ENCODE measurements at places on chromosomes 5 and 9.

DNA sequence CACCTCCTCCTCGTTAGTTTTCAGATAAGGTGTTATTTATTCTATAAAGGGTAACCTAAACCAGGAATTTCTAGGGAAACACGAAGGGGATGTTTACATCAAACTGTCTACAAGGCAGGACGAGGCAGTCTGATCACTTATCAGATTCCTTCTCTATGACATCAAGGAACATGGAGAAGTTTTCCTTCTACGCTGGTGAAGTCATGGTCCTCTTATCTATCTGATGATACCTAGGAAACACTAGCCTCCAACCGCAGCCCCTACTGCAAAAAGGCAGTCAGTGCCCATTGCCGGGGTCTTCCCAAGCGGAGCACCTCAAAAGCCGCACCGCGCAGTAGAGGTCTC, 1.5 kb downstream of the MPDZ start:
- no peak for DNase-seq

DNA sequence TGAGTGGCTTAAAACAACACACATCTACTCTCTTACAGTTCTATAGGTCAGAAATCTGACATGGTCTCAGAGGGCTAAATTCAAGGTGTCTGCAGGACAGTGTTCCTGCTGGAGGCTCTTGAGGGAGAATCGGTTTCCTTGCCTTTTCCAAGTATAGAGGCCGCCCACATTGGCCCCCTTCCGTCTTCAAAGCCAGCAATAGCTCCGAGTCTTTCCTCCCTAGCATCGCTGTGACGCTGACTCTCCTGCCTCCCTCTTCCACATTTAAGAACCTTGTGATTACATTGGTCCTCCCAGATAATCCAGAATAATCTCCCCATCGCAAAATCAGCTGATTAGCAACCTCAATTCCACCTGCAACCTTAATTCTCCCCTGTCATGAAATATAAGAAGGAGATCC, 81.3 kb upstream of the IER5L start:
- DNase-seq = no peak

GRCh38 chr9:94286116-94286515, 27.0 kb downstream of the ZNF169 start:
- no peak for DNase-seq

DNA sequence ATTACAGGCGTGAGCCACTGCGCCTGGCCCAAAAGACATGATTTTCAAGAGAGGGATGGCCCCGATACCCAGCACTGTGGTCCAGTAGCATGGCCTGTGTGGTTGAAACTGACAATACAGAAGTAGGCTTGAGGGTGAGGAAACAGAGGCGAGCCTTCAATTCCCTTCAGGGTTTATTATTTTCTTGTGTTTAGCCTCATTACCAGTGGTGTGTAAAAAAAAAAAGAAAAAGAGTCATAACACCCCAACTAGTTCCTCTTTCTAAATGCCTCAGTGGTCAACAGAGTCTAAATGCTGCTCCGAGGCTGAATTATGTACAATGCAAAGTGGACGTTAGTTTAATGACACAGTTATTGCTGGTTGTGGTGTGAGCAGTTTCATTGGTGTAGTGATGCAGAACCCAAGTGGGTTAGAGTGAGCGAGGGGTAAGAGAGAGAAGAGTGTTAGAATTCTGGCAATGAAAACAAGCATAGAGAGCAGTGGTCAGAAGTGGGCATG, 58.8 kb downstream of the SNX30 start:
- DNase-seq = no peak

GRCh38 chr5:103889500-103890209, 327.1 kb upstream of the NUDT12 start:
- DNase-seq = no peak

GRCh38 chr9:93204470-93205043, 20.6 kb downstream of the WNK2 start:
- no peak for DNase-seq

- no peak for DNase-seq
These were observed 377.6 kb downstream of the BRINP1 start for GRCh38 chr9:118991366-118992285.

GRCh38 chr9:131107760-131108159, 11.4 kb downstream of the AIF1L start:
- no peak for DNase-seq

DNA sequence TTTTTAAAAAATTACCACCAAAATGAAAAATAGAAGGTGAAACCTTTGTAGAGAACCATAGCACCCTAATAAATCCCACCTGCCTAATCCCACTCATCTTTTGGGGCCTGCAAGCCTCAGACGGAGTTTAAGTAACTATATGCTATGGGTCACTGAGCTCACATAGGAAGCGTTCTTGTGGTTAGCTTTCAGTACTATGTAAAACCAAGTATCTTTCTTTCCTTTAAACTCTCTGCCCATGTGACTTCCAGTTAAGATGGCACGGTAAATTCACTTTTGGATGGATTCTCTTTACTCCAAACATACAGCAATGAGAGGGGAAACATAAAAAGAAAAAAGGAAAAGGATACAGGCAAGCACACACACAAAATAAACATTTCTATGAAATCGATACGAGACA, 50.9 kb downstream of the FANCC start:
- no peak for DNase-seq

DNA sequence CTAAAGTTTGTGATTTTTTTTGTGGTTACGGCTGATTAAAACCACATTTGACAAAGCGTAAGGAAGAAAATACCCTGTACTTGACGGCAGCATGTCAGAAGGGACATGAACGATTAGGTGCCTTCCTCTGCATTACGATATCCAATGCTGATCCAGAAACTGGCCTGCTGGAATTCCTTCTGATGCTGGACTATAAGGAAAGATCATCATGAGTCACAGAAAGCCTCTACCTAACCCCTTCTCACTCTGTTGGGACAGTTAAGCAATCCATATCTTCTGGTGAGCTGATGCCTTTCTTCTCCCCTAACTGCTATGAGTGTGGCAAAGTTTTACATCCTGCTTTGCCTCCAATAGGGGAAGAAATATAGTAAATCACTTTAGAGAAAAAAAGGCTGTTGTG, 78.4 kb upstream of the PAPPA start:
- DNase-seq = peak; percentile 75

GRCh38 chr5:65967288-65968066, 41.1 kb downstream of the ERBIN start:
- DNase-seq = no peak

DNA sequence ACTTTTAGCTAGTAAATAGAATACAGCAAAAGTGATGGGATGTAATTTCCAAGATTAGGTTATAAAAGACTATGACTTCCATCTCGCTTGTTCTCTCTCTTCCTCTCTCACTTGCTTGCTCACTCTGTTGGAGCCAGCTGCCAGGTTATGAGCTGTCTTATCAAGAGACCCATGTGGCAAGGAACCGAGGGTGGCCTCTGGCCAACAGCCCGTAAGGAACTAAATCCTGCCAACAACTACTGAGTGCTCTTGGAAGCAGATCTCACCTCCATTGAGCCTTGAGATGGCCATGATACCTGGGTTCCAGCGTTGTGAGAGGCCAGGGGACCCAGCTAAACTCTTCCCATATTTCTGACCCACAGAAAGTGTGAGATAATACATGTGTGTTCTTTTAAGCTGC, 636.1 kb downstream of the ACTL7B start:
- no peak for DNase-seq

DNA sequence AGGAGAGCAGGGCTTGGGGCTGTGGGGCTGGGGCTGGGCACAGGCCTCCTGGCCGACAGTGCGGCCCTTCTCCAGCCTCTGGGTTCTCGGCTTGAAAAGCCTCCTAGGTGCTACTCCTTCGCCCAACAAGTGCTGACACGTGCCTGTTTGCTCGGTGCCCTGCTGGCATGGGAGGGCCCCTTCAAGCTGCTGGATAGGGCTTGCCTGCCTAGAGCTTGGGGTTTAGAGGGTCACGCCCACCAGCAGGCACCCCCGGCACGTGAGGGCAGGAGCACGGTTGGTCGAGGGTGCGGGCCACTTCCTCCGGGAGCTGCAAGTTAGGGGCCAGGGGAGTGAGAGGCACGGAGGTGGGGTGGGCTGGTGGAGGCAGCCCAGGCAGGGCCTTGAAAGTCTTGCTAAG, 106.2 kb downstream of the RXRA start:
- DNase-seq = no peak

DNA sequence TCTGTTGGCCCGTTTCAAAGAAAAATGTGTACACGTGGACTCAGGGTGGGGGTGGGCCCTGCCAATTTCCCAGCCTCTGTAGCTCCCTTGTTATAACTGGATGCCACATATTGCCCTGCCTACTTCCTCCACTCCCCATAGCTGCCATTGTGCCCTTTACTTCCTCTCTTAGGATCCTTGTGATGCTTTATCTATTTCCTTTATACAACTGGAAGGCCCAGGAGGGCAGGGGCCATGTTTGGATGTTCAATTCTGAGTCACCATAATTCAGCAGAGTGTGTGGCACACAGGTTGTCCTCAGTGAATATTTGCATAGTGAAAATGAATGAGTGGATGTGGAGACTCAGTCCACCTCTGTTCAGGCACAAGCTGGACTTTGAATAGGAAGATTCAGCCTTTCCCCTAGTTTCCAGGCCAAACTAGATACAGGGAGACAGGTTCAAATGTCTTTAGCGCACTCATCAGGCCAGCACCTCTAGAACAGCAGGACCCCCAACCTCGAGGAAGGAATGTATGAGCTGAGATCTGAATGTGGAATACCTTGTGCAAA, 10.6 kb upstream of the FEM1C start:
- DNase-seq = no peak

GRCh38 chr9:122155796-122156195, 3.8 kb downstream of the NDUFA8 start:
- no peak for DNase-seq

- DNase-seq = peak; percentile 79
These were observed 136.7 kb upstream of the MOCS2 start for GRCh38 chr5:53246042-53246836.

GRCh38 chr5:139651043-139651834, 3.1 kb downstream of the CXXC5 start:
- peak; percentile 56 for DNase-seq

- DNase-seq = peak; percentile 31
These were observed 105.5 kb downstream of the PDE6A start for GRCh38 chr5:149838881-149839739.

DNA sequence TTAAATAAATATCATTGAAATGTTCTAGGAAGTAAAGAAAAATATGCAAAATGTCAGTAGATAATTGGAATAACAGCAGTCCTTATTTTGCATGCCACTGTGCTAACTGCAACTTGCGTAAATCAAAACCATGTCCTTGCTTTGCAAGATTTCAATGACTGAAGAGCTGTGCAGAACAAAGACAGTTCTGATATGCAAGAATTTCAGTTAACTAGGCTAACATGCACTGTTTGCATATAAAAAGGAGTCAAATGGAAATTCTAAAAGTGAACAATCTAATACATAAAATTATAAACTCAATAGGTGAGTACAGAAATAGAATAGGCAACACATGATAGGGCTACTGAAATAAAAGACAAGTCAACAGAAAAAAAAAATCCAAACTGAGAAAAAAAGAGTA, 1844.6 kb upstream of the NUDT12 start:
- DNase-seq = no peak

DNA sequence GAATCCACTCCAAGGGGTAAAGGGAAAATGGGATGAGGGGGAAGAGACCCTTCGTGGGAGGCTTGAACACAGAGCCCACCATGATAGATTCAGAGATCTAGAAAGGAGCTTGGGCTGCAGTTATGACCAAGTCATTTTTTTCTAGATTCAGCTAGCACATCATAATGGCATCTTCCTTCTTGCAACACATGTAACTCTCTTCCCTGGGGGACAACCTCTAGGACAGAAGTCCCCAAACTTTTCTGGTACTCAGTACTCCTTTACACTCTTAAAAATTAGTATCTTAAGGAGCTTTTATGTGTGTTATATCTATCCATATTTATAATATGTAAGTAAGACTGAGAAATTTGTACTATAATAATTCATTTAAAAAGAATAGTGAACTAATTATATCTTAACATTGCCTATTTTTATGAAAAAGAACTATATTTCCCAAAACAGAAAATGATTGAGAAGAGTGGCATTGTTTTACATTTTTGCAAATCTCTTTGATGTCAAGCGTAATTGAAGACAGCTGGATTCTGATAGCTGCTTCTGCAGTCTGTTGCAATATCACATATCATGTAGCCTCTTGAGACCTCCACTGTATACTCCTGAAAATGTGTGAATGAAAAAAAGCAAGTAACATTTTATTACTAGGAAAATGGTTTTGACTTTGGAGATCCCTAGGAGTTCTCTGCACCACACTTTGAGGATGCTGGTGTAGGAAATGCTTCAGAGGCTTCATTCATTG, 875 bp downstream of the ACO1 start:
- DNase-seq = no peak

GRCh38 chr9:95009459-95009858, 283.0 kb downstream of the AOPEP start:
- DNase-seq = no peak

- DNase-seq = peak; percentile 88
These were observed 100.4 kb downstream of the PDE4D start for GRCh38 chr5:59792983-59793585.

- no peak for DNase-seq
These were observed 30.9 kb downstream of the NTNG2 start for GRCh38 chr9:132192728-132193127.

- DNase-seq = no peak
These were observed 66.3 kb upstream of the UNC5A start for GRCh38 chr5:176743868-176744583.

DNA sequence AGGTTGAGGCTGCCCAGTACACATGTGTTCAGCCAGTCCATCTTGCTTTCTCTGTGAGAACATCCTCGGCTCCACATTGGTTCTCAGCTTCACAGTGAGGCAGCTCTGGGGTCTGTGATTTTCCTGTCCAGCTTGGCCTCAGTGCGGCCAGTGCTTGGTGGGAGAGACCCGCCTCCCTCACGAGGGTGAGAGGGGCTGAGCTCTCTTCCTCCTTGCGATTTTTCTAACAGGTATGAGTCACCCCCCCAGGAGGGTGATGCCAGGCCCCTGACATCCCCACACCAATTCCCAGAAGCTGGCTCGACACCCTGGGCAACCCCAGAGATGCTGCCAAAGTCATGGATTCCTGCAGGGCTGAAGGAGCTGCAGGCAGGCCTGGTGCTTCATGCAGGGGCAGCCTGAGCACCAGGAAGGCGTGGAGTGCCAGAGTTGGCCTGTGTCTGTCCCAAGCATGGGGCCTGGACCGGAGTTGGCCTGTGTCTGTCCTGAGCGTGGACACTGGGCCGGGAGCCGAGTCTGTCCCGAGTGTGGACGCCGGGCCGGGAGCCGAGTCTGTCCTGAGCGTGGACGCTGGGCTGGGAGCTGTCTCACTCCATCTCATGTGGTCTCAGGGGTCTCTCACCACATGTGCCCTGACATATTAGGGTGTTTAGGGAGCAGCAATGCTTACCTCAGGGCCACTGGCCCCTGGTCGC, 408.6 kb upstream of the IRX4 start:
- no peak for DNase-seq

- DNase-seq = no peak
These were observed 20.8 kb downstream of the SV2C start for GRCh38 chr5:76104027-76104426.

Data from AG08395 (cell line).